ENCODE measurements at places on chromosomes 2 and 18. TPM values are rescaled to one million over a fixed set of nuclear protein-coding genes. Genes with fewer than 3 reads are reported as not detected.

GRCh38 chr2:224645722-224646121, 60.6 kb upstream of the CUL3 start:
- no peak overlapping the region for H3K27ac ChIP-seq
- no peaks in the 10 kb centered on the region for H3K36me3 ChIP-seq
- no peaks in the 10 kb centered on the region for H3K27me3 ChIP-seq
- no peak for DNase-seq
- H3K4me1 ChIP-seq = no peaks in the 10 kb centered on the region

- no peak overlapping the region for H3K4me3 ChIP-seq
- no peaks in the 10 kb centered on the region for H3K4me1 ChIP-seq
- H3K27me3 ChIP-seq = no peaks in the 10 kb centered on the region
- no peaks in the 10 kb centered on the region for H3K36me3 ChIP-seq
These were observed 50.9 kb upstream of the SMAD2 start for GRCh38 chr18:47981320-47981719.

- H3K27ac ChIP-seq = no peak overlapping the region
- no peak for DNase-seq
- H3K4me1 ChIP-seq = no peaks in the 10 kb centered on the region
- no peak overlapping the region for H3K4me3 ChIP-seq
These were observed 70.9 kb downstream of the EHD3 start for GRCh38 chr2:31304816-31305215.

The TEKT4 gene
- 0.16 TPM for total RNA-seq

DNA sequence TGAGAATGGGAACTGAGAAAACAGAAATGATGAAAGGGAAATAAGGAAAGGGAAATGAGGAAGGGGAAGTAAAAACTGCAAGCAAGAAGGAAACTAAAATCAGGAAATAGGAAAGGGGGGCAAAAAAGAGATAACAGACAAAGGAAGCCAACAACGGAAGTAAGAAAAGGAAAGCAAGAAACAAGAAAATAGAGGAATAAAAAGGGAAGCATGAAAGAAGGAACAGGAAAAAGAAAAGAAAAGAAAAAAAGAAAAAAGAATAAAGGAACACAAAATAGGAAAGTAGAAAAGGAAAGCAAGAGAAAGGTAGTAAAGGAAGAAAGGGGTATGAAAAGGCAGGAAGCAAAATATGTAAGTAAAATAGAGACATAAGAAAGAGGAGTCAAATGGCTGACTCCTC, 241.2 kb upstream of the NCKAP5 start:
- no peaks in the 10 kb centered on the region for H3K27me3 ChIP-seq
- H3K27ac ChIP-seq = no peak overlapping the region
- no peak overlapping the region for H3K4me3 ChIP-seq
- DNase-seq = no peak

DNA sequence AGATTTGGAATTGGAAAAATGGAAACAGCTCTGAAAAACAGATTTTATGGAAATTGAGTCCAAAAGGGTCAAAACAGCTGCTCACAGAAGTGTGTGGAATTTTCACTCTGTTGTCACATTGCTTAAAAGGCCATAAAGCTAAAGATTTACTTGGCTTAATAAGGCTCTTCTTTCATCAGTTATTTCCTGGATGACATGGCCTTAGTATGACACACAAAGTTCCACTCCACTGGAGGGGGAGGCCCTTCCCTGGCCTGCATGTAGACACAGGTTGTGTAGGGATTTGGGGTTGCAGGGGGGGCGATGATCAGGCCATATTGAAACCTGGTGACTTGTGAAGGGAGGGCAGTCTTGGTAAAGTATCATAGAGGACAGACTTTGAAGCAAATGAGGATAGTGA, 34.0 kb downstream of the TMEM185B start:
- no peaks in the 10 kb centered on the region for H3K27me3 ChIP-seq
- no peak overlapping the region for H3K27ac ChIP-seq
- no peaks in the 10 kb centered on the region for H3K4me1 ChIP-seq

GRCh38 chr18:48889981-48890762, 60.6 kb downstream of the SMAD7 start:
- H3K27me3 ChIP-seq = no peaks in the 10 kb centered on the region
- H3K4me3 ChIP-seq = no peak overlapping the region
- H3K36me3 ChIP-seq = no peaks in the 10 kb centered on the region
- peaks cover 9% of the 10 kb centered on the region for H3K4me1 ChIP-seq
- peak overlapping the region; percentile 32 for H3K27ac ChIP-seq
